ENCODE measurements at places on chromosomes 1 and 21.

DNA sequence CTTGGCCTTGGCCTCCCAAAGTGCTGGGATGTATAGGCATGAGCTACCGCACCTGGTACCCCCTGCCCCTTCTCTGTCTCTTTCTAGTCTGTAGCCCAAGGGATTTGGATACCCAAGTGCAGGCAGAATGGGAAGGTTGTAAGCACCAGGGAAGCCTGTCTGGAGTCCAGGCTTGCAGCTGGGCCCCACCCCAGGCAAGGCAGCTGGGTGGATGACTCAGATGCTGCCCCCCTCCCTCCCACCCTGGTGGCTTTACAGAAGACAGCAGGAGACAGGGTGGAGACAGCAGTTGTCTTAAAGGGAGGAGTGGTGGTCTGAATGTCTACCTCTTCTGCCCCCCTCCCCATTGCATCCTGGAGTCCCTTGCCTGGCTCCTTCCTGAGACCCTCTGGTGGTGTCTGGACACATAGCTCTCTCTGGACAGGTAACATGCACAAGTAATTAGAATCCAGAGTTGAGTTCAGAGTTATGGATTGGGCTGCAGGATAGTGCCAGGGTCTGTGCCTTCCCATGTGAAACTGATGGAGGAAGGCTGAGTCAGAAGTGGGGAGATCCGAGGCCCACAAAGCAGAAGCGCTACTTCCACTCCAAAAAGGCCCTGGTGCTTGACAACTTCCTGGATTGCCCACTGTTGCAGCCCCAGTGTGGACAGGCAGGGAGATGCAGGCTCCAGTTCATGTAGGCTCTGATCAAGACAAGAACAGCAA is 5.1 kb downstream of the LMNA start:
- no peak for DNase-seq
- H3K27ac ChIP-seq, result no peak overlapping the region
- peaks cover 1% of the 10 kb centered on the region for H3K27me3 ChIP-seq
- peaks cover 47% of the 10 kb centered on the region for H3K4me1 ChIP-seq
- H3K4me3 ChIP-seq, result no peak overlapping the region

- H3K4me3 ChIP-seq, result no peak overlapping the region
- H3K4me1 ChIP-seq, result peaks cover 5% of the 10 kb centered on the region
- DNase-seq, result no peak
- peaks cover 6% of the 10 kb centered on the region for H3K36me3 ChIP-seq
- H3K27me3 ChIP-seq, result no peaks in the 10 kb centered on the region
These were observed 207.4 kb downstream of the APP start for GRCh38 chr21:25963181-25963580.

DNA sequence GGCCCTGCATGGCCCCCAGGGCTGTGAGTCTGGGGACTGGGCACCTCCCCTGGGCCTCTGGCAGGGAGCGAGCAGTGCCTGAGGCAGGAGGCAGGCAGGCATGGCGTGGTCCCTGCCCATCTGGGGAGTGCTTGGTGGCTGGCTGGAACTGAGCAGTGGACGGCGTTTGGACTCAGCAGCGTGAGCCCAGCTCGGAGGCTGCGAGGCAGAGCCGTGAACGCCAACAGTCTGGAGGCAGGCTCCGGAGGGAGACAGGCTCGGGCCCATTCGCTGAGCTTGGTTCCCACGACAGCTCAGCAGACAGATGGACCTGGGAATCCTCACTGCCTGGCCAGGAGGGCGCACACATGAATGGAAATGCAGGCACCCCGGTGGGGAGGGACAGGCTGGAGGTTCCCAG is 160.7 kb upstream of the POU3F1 start:
- H3K36me3 ChIP-seq, result no peaks in the 10 kb centered on the region
- H3K4me3 ChIP-seq, result no peak overlapping the region
- H3K4me1 ChIP-seq, result no peaks in the 10 kb centered on the region
- H3K27ac ChIP-seq, result no peak overlapping the region
- peaks cover 10% of the 10 kb centered on the region for H3K27me3 ChIP-seq

DNA sequence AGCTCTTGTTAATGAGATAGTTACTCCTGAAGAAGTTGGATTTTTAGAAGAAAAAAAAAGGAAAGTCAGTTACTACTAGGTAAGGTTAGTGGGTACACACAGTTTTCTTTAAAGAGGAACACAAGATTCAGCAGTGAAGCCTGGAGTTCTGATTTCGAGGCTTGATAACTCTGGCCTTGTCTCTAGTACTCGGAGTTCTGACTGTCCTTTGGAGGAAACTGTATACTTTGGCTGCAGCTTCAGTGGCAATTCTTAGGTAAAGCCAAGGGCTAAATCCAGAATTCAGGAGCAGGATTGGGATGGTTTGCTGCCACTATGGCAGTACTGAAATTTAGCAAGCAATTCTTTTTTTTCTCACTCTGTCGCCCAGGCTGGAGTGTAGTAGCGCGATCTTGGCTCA is 9.2 kb downstream of the ACADM start:
- peaks cover 24% of the 10 kb centered on the region for H3K36me3 ChIP-seq
- no peaks in the 10 kb centered on the region for H3K4me1 ChIP-seq
- no peak overlapping the region for H3K4me3 ChIP-seq
- H3K27me3 ChIP-seq, result no peaks in the 10 kb centered on the region
- DNase-seq, result no peak
